ENCODE measurements at places on chromosomes 7 and 10.

GRCh38 chr10:4351723-4352413 lies 474.1 kb upstream of the AKR1E2 start:
- DNase-seq, result no peak

- no peak for DNase-seq
Measured at GRCh38 chr10:11712744-11713143, 29.4 kb upstream of the ECHDC3 start.

GRCh38 chr7:100087055-100087750 lies 1.6 kb upstream of the COPS6 start:
- no peak for DNase-seq

- no peak for DNase-seq
Measured at GRCh38 chr7:78311181-78311580, 512.6 kb downstream of the PHTF2 start.

GRCh38 chr10:59342000-59342399 lies 20.3 kb downstream of the FAM13C start:
- DNase-seq, result no peak

- DNase-seq, result no peak
Measured at GRCh38 chr10:38003588-38003987, 6.9 kb upstream of the ZNF33A start.

- no peak for DNase-seq
Measured at GRCh38 chr10:84837041-84837812, 508.8 kb downstream of the CCSER2 start.

DNA sequence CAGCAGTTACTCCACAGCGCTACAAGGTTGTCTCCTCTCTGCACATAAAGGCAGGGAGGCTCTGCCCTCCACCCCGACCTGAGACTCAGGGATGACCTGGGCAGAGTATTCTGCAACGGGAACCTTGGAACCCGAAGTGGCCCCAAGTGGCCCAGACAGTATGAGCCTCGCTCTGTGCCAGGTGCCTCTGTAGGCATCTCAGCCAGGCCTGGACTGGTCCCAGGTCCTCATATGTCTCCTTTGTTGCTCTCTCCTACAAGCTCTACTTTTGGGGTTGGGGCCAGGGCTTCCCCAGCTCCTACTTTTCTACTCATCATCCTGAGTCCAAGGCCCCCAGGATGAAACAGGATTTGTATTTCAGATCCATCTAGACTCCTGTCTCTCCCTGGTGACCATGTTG lies 241.5 kb upstream of the PRSS1 start:
- DNase-seq, result no peak

DNA sequence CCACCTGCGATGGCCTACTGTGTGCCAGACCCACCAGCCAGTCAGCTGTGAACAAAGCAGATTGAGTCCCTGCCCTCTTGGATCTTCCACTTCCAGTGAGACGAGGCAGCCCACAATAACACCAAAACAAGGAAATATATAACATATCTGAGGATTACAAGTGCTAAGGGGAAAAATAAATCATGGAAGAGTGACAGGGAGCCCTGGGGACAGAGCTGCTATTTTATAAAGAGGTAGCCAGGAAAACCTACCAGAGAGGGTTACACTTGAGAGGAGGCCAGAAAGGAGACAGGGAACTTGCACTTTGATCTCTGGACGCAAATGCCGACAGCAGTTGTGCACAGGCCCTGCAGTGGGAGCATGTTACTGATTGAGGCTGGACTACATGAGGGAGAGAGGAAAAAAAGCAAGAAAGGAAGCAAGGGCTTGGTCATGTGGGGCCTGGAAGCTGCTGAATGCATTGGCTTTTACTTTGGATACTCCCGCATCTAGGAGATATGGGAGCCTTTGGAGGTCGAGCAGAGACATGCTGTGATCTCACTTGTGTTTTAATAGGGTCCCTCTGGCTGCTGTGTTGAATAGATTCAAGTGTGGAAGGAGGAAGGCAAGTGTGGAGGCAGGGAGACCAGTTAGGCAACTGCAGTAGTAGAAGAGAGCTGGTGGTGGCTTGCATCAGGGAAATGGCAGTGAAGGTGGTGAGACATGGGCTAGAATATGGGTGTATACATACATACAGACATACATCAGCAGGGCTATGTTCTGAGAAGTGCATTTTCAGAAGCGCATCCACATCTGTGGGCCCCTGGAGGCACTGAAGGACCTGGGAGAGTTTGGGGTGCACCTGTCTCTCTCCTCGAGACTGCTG lies 26.2 kb downstream of the MINDY4 start:
- no peak for DNase-seq

DNA sequence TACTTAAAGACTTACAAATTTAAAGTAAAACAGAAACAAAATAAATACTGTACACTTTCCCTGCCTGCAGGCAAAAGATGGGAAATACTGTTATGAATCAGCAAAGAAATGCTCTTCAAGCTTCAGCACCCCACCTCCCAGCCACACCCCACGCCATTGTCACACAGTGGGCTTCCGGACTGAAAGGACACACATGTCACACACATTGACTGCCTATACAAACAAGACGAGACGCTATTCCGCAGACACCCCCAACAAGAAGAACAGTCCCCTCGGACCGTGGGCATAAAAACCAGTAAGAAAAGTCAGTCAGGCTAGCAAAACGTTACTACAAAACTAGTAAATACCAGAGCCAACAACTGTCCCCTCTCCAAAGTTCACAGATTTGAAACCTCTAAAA lies 22.2 kb upstream of the PARP12 start:
- DNase-seq, result no peak

DNA sequence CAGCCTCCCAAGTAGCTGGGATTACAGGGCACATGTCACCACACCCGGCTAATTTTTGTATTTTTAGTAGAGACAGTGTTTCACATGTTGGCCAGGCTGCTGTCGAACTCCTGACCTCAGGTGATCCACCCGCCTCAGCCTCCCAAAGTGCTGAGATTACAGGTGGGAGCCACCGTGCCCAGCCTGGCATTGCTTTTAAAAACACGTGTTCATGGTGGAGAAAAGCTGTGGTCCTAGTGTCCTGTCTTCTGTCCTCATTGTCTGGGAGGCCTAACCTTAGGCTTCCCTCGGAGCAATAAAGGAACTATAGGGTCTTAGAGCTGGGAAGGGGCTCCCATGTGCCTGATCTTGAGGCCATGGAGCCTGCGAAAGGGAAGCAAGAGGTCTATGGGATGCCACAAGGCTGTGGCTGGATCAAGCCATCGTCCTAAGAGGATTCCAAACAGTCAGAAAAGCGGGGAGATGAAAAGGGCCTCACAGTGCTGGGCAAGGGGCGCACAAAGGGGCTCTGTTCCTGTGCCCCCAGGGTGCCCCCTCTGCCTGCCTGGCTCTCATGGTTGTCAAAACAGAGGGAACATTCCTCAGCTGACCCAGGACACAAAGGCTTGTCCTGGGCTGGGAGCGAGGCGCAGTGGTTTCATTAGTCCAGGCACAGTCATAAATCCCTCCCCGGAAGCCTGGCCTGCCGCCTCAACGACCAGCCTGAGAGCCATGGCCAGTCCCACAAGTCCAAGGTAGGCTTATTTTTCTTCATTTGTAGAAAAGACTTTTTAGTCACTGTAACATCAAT lies 106.6 kb upstream of the TNS3 start:
- DNase-seq, result no peak

DNA sequence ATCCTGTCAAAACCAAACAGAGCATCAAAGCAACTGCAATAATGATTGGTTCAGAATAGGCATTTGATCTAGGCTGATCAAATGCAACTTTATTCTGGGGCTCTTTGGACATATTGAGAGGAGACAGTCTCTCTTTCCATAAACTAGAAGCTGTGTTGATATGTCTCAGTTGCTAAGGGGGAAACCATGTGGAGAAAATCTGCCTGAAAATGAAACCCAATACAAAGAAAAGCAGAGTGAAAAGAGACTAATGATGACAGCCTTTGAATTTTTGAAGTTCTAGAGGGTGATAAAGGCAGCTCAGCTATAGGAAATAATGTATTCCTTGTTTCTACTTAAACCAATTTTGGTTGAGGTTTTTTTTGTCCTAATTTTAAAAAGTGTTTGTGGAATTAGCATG lies 941.8 kb upstream of the POT1 start:
- no peak for DNase-seq

DNA sequence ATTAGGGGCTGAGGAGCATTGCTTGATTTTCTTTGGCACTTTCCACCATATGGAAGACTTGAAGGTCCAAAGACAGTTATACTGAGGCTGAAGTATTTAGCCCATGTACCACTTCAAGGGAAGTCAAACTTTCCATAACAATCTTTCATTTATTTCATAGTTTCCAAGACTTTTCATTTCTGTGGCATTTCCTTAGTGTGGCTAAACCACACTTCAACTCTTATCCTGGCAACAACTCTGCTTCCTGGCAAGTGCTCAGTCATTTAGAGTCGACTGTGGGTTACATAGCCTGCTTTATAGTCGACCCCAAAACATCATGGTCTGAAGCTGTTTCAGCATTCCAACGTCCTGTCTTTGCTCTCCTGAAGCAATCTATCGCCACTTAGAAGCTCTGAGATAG lies 343.0 kb upstream of the SEMA3D start:
- DNase-seq, result no peak

GRCh38 chr10:13632440-13632839 lies 45.7 kb downstream of the PRPF18 start:
- DNase-seq, result no peak

DNA sequence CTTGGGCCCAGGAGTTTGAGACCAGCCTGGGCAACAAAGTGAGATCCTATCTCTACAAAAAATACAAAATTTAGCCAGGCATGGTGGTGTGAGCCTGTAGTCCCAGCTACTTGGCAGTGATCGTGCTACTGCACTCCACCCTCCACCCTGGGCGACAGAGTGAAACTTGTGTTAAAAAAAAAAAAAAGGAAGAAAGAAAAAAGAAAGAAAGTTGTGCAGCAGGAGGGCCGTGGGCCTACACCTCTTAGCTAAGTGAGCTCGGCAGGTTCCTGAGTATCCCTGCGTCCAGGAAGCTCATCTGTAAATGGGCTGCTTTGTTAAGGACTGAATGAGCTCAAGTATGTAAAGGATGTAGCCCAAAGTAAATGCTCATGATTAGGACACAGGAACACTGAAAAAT lies 155.0 kb downstream of the RNF216 start:
- DNase-seq, result no peak

DNA sequence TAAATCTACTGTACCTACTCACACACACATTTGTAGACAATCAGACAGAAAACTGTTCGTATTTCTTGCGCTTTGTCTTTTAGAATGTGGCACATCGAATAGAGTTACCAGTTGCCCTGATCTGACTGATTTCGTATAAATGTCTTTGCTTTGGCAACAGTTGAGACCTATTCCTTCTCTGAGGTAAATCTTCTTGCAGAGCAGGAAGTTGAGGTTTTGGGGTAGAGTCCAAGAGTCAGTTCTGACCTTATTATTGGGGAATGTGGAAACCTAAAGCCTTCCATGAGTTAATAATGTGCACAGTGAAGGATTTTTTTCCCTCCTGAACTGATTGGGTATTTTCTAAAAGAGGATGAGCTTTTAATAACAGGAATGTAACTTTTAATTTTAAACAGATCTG lies 135.3 kb downstream of the KIAA1217 start:
- DNase-seq, result no peak

DNA sequence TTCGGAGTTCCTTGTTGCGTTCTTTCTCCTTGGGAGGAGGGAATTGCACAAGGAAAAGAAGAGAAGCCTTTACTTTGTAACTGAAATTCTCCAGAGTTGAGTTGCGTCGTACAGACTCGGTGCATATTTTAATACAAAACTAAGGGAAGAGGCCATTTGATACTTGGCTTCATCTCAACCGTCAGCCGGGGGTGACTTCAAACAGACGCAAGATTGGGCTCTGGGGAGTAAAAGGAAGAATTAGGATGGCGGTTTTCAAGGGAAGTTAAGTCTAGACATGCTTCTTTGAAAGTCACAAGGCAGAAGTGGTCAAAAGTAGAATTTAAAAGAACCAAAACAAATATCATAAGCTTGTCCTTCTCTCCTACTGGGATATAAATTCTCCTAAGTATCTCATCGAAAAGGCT lies 1.6 kb downstream of the PRR15 start:
- no peak for DNase-seq

DNA sequence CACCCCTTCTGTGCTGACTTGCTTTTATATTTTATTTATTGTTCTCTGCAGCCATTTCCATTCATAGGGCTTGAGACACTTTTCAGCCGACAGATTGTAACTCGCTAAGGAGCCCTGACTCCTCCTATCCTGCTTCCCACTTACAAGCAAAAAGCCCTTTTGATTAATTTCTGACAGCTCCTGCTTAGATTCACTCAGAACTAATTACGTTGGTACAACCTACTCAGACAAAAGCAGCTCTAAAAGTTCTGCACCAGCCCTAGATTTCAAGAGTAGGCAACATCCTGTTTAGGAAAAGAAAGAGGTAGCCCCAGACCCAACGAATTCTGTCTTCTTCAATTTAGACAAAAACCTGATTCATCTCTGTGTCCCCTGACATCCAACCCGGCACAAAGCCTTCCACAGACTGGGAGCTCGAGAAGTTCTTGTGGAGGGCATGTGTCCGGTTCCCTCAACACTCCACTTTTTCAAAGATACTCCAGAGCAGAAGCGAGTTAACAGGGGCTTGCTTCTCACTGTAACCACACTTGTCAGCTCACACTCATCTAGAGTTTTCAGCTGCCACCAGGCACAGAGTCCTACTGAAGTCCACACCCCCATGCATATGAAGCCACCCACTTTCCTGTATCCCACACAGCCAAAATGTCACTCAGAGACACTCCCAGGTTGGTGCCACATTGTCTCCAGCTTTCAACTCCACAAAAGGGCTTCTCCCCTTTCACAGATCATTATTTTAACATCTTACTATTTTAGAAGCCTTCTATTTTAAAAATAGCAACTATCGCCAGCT lies 113.6 kb upstream of the NFE2L3 start:
- no peak for DNase-seq

DNA sequence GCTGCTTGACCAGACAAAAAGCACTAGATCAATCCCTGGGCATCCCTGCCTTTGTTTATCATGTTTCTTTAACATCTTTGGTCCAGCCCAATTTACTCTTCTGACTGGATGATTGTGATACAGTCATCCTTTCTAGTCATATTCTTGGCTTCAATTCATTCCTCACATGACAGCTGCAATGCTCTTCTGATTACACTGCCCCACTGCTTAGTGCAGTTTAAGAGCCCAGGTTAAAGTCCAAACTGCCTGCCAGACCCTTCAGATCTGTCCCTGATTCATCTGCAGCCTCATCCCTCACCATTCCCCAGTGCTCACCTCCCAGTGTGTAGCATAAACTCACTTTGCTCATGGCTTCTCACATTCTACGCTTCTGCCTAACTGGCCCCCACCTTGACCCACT lies 383.8 kb downstream of the TNS3 start:
- no peak for DNase-seq

GRCh38 chr10:51235865-51236264 lies 161.6 kb downstream of the PRKG1 start:
- no peak for DNase-seq

GRCh38 chr7:23001610-23002009 lies 12.3 kb downstream of the HYCC1 start:
- DNase-seq, result no peak

All from activated CD8-positive, alpha-beta memory T cell treated with anti-CD3 and anti-CD28 coated beads for 1 hour (primary cell).